ENCODE measurements at places on chromosomes 7 and 10.

DNA sequence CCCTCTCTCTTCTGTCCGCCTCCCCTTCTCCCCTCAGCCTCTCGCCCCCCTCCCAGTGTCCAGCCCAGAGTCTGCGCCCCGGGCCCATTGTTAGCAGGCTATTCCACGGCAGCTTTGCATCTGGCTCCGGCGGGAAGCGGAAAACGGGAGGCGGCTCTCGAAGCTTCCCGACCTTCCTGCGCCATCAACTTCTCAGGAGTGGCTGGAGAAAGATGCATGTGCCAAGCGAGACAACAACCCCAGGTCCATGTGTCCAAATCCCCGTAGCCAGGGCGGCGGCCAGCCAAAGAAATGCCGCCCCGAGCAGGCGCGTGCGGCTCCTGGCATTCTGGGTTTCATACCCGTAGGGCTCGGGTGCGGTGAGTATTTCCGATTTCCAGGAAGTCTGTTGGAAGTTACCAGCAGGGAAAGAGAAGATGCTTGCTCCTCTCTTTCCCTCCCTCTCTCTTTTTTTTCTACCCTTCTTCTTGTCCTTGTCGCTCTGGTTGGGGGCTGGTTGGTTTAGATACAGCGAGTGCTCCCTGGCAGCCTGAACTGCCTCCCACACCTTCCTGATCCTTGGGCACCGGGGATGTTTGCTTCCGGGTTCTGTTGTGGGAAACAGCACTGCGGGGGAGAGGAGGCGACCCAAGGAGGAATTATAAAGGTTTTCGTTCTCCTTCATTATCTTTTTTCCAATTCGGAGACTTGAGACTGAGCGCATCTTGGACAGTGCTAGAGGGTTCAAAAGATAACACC, 1.2 kb upstream of the HOXA2 start:
- H3K4me3 ChIP-seq, result no peak overlapping the region
- no peaks in the 10 kb centered on the region for H3K27me3 ChIP-seq
- no peak for DNase-seq
- H3K27ac ChIP-seq, result no peak overlapping the region

- no peak for DNase-seq
- no peak overlapping the region for H3K4me3 ChIP-seq
- no peaks in the 10 kb centered on the region for H3K4me1 ChIP-seq
- H3K36me3 ChIP-seq, result no peaks in the 10 kb centered on the region
Observed at GRCh38 chr7:51025668-51026067, 243.0 kb upstream of the GRB10 start.

GRCh38 chr10:122306744-122307143, 35.6 kb downstream of the BTBD16 start:
- no peaks in the 10 kb centered on the region for H3K36me3 ChIP-seq
- H3K4me3 ChIP-seq, result no peak overlapping the region
- peaks cover 12% of the 10 kb centered on the region for H3K4me1 ChIP-seq
- no peak overlapping the region for H3K27ac ChIP-seq
- no peak for DNase-seq

DNA sequence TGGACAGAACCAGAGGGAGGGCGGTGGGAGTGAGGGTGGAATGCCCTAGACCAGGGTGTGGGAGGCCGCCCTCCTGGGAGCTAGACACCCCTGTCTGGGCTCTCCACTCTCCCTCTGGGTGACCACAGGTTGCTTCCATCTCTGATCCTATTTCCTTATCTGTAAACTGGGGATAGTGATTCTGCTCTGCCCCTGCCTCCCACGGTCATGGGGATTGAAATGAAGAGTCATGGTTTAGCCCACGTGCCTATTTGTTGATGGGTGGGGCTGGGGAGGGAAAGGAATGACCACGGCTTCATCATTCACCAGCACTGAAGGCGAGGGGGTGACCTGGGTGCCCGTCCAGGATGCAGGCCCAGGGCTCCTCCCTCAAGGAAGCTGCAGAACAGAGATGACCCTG, 49.3 kb upstream of the PCBD1 start:
- no peaks in the 10 kb centered on the region for H3K36me3 ChIP-seq
- H3K27ac ChIP-seq, result no peak overlapping the region
- DNase-seq, result no peak
- no peaks in the 10 kb centered on the region for H3K4me1 ChIP-seq
- H3K27me3 ChIP-seq, result no peaks in the 10 kb centered on the region
- H3K4me3 ChIP-seq, result no peak overlapping the region

- no peak for DNase-seq
- H3K27me3 ChIP-seq, result no peaks in the 10 kb centered on the region
- H3K27ac ChIP-seq, result no peak overlapping the region
- H3K4me1 ChIP-seq, result no peaks in the 10 kb centered on the region
- H3K36me3 ChIP-seq, result no peaks in the 10 kb centered on the region
Observed at GRCh38 chr7:13016036-13016581, 328.7 kb downstream of the ARL4A start.

DNA sequence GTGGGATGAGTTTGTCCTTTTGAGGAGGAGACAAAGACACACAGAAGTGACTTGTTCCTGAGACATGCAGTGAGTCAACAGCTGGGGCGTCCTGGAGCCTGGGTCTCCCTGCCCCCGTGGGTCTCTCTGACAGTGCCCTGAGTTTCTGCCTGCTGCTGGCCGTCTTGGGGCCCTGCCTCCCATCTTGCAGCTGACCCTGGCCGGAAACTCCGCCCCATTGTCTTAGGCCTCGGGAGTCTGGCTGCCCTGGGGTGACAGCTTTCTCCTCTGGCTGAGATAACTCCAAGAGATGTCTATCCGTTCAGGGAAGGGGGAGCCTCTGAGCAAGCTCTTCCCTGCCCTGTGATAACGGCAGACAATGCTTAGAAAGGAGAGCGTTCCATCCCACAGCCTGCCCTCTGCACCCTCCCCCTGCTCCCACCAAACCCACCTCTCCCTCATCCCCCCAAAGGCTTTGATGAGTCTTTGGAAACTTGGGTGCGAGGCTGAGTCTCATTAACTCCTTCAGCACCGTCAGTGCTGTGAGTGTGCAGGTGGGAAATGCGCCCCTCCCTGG, 69.5 kb upstream of the PODXL start:
- no peaks in the 10 kb centered on the region for H3K36me3 ChIP-seq
- H3K4me3 ChIP-seq, result no peak overlapping the region
- H3K27ac ChIP-seq, result no peak overlapping the region
- H3K4me1 ChIP-seq, result no peaks in the 10 kb centered on the region
- no peak for DNase-seq

Measured in Karpas-422 (cell line).